ENCODE measurements at places on chromosomes 2 and 18.

DNA sequence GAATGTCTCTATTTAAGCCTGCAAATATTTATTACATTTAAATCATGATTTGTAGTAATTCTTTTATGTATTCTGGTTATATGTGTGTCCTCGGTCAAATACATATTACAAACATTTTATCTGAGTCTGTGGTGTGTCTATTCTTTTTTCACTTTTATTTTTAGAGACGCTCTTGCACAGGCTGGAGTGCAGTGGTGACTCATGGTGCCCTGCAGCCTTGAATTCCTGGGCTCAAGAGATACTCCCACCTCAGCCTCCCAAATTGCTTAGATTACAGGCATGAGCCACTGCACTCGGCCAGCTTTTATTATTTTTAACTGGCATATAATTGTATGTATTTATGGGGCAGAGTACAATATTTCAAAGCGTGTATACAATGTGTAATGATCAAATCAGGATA is 47.5 kb downstream of the ARID5A start:
- DNase-seq = no peak

DNA sequence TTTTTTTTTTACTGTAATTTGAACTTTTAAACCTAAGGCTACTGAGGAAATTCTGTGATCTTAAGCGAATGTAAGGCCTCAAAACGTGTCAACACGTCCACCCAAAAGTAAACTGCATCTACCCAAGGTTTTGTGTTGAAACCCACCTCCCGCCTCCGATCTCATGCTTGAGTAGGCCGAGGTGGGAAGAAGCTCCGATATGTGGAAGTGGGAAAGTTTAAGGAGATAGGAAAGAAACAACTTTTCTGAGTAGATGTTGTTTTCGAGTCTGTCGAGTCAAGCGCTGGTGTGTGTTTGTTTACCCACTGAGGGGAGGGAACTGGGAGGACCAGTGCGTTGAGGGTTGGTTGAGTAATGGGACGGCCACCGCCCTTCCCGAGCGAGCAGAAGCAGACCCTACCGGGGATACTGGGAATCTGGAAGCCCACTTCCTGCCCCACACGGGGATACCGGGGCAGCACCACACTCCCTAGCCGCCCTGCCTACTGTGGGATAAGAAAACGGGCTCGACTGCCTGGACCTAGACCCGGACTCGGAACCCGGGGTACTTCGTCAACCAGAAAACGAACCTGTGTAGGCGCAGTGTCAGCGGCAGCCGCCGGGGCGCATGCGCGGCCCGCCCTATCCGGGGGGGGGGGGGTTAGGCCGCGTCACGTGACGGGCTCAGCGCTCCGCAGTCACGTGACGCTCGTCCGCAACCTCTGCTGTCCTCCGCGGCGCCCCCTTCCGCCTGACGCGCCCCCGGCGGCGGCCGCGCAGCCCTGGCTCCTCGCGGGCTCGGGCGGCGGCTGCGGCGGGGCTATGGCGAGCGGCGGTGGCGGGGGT is at the start of gene RETREG2:
Gene RETREG2 (plus strand): TSS at position 724 of the 825 bp plus-strand sequence. CDS start 78 bp downstream, at position 802.
- peak; percentile 59 for DNase-seq

GRCh38 chr2:216768908-216769411 is 73.6 kb upstream of the IGFBP5 start:
- no peak for DNase-seq

- DNase-seq = no peak
Observed at GRCh38 chr18:8705961-8706790, 820 bp downstream of the MTCL1 start.

GRCh38 chr2:237324405-237324831 is 89.5 kb downstream of the COL6A3 start:
- no peak for DNase-seq

DNA sequence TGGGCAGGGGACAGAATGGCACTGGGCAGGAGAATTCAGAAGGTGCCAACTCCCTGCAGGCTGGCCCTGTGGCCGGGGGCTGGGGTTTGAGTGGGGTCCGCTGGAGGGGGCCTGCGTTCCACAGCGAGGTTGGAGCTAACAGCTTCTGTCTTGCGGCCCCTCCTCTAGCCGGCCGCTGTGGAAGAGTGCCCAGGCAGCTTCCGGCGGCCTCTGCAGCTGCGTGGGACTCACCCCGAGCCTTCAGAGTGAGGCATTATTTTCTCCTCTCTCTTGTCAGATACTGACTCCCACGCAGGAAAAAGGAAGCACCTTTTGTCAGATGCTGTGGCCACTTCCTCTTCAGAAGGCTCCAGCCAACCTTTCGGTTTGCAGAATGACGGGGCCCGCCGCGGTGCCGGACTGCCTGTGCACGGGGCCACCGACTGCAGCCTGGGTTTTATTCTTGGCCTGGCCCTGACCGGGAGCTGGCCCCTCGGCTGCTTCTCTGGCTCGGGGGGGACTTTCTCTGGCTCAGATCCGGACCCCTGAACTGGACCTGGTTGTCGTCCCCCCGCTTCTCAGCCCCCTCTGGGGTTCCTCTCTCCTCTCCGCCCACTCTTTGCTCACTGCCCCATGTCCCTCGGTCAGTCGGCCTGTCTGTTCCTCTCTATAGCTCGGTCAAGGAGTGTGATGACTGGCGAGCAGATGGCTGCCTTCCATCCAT is 40.1 kb downstream of the ARHGAP25 start:
- DNase-seq = no peak

DNA sequence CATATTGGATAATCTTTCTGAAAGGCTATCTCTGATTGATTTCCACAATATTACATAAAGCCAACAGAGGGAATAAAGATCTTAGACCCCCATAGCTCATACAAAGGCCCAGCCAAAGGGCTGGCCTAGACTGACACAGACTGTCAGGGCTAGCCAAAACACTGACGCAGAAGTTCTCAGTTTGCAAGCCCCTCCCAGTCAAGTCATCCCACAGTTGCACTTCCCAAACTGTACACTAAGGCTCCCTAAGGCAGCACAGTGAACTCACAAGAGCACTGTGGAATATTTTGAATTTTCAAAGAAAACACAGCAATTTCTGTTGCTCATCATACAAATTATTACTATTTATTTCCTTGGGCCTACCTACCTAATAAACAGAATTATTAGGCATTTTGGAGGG is 244.9 kb downstream of the SP3 start:
- no peak for DNase-seq
